ENCODE measurements at places on chromosomes 1 and 21.

- peak; percentile 91 for DNase-seq
These were observed 44.2 kb upstream of the LAPTM5 start for GRCh38 chr1:30801771-30802198.

- no peak for DNase-seq
These were observed 19.3 kb downstream of the C1orf167 start for GRCh38 chr1:11781297-11781696.

GRCh38 chr1:228079601-228080263, 2.8 kb upstream of the ARF1 start:
- DNase-seq, result no peak

DNA sequence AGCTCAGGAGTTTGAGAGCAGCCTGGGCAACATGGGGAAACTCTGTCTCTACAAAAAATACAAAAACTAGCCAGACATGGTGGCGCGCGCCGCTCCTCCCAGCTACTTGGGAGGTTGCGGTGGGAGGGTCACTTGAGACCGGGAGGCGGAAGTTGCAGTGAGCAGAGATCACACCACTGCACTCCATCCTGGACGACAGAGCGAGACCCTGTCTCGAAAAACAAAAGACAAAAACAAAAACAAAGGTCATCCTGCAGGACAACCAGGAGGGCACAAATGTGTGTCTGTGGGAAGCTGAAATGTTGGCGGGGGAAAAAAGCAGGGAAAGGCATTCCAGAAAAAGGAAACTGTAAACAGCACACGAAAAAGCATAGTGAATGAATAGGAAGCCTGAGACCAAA, 104.1 kb upstream of the HNRNPU start:
- peak; percentile 52 for DNase-seq

- DNase-seq, result no peak
These were observed 12.4 kb upstream of the CREG1 start for GRCh38 chr1:167565922-167566321.

DNA sequence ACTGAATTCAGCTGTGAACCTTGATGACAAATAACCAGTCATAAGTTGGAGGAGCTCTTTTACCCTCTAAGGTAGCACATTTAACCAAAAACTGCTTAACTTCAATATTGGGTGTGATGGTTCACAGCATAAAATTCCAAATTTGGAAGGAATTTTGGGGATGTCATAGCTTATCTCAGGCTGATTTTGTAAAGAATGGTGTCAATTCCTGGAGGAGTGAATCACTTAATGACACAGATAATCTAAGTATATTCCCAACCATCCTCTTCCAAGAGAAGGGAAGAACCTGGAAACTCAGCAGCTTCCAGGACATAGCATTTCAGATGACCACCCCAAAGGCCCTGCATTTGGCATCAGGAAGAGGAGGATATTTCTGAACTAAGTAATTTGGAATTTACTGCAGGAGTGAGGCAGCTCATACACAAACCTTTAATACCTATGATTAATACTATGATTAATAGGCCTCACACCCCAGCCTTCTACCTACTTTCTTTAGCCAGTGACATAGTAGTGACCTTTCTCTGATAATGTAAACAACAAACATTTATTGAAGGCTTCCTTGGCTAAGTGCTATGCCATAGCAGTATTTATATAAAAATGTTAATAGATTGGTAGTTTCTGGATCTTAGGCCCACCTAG, 14.5 kb downstream of the GLUL start:
- no peak for DNase-seq

- DNase-seq, result no peak
These were observed 17.4 kb downstream of the SFT2D2 start for GRCh38 chr1:168243198-168243597.

DNA sequence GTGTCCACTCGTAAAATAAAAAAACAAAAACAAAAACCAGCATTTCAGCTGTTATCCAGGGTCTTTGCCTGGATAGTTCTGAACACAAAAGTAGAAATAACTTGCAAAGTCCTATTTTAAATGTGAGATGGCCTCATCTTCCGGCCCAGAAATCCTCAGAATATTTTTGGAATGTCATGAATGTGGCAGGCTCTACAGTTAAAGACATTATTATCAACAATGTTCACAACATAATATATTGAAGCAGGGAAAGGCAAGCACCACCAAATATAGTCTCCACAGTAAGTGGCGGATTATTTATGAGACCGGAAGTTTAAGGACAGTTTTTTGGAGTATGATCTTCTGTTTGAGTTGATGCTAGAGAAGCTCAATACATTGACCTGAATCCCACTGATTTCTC, 1.2 kb upstream of the C1orf198 start:
- DNase-seq, result no peak

DNA sequence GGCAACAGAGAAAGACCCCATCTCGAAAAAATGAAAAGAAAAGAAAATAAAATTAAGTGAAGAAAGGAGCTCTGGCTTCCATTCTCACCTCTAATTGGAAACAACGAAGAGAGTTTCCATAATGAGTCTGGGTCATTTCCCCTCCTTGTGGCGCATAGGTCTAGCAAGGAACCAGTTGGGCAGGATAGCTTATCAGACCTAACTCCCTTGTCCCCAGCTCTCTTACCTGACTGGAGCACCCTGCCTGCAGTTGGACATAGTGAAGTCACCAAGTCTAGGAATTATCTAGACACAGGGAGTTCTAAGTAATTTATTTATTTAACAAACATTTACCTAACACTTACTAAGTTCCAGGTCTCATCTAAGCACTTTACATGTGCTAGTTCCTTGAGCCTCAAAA, 63.0 kb upstream of the RAB4A start:
- DNase-seq, result no peak

DNA sequence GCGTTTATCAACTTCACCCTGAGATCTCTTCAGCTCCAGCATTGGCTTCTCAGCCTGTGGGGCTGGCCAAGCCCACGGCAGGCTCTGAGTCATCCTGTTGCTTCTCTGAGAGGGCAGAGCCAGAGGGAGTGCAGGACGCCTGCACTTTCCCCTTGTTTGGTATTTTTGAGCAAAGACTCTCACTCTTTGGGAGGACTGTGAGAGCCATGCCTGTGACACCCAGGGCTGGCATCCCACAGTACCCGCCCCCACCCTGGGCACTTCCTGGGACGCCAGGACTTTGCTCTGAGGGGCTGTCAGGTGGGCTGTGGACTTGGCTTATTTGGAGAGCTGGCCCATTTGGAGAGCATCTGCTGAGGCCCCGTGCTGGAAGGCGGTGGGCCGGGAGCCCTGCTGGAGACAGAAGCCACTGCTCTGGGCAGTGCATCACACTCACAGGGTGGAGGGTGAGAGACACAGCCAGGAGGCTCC, 37.4 kb downstream of the VANGL1 start:
- no peak for DNase-seq

DNA sequence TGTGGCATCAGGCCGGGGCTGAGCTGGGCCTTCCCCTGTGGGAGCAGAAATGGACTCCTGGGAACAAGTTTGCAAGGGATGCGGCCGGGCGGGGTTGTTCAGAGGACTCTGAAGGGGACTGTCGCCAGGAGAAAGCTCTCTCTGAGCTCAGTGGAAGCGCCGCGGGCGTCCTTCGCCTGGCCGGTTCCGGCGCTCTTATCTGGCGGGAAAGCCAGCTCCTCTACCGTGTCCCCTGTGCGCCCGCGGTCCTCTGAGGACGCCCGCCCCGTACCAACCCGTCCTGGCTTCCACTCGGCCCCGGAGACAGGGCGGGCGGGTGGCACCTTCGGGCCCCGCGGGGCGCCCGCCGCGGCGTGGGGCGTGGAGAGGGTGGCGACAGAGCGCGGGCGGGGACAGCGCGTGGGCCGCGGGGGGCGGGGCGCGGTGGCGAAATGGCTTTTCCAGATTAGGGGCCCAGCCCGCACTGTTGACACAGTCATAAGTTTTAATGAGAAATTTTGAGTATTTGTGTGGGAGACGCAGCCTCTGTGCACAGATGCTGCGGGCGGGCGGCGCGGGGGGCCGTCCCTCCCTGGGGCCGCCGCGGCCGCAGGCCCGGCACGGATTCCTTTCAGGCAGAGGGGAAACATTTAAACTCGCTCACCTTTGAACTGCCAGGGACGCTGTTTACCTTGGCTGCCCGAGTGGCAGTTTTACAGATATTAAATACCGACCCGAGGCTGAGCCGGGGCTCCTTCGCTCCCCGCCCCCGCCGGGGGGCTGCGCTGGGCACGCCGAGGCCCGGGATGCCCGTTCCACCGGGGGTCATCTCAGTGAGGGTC, 70.2 kb downstream of the FOXD2 start:
- peak; percentile 52 for DNase-seq

GRCh38 chr1:155187456-155187891, 13.8 kb downstream of the TRIM46 start:
- DNase-seq, result peak; percentile 34
